ENCODE measurements at places on chromosomes 12 and 14.

DNA sequence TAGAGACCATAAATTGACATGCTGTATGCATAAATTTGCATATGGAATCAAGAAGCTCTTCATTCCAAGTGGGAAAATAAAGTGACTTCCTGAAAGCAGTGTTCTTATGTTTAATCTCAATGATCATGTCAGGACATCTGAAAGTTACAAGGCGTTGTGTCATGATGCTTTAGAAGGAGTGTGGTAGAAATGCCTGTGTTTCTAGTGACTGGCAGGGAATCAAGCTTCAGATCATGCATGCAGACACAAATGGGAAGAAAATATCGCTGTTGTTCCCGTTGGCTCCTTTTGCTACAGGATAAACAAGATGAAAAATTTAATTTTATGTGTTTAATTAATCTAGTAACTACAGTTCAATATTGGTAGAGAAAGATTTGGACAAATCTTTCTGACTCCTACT is 298.1 kb upstream of the SYT1 start:
- no peak for DNase-seq

- DNase-seq: no peak
Measured at GRCh38 chr14:31834616-31835015, 242.5 kb upstream of the ARHGAP5 start.

- no peak for DNase-seq
Measured at GRCh38 chr14:58690801-58691516, 53.2 kb downstream of the DACT1 start.

- no peak for DNase-seq
Measured at GRCh38 chr12:26595806-26596205, 237.2 kb downstream of the ITPR2 start.

GRCh38 chr12:59677857-59678256 is 82.0 kb downstream of the SLC16A7 start:
- DNase-seq: no peak

- no peak for DNase-seq
Measured at GRCh38 chr14:96894966-96895365, 97.8 kb downstream of the VRK1 start.

DNA sequence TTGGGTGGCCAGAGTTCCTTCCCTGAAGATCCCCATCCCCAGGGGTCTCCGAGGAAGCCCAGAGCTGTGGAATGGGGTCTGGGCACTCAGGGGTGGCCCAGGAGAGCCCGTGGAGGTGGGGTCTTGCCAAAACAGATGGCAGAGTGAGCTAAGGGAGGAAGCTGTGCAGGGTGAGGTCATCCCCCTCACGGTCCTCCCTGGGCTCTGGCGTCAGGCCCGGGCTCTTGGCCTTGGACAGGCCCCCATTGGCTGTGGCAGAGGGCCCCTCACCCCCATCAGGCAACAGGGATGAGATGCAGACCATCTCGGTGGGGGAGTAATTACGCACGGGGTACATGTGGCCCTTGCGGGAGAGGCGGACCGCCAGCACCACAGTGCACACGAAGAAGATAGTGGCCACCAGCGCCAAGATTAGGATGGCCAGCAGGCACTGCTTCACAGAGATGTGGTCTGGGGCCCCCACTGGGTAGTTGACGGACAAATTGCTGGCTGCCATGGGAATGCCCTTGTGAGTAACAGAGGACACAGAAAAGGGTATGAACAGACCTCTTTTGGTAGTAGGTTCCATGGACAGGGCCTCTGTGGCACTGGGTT is 10.7 kb downstream of the SELPLG start:
- no peak for DNase-seq

Measured in suppressor macrophage treated with lipopolysaccharide for 1 hour (primary cell).